ENCODE measurements at places on chromosomes 11 and 22. TPM values are rescaled to one million over a fixed set of nuclear protein-coding genes. Genes with fewer than 3 reads are reported as not detected.

DNA sequence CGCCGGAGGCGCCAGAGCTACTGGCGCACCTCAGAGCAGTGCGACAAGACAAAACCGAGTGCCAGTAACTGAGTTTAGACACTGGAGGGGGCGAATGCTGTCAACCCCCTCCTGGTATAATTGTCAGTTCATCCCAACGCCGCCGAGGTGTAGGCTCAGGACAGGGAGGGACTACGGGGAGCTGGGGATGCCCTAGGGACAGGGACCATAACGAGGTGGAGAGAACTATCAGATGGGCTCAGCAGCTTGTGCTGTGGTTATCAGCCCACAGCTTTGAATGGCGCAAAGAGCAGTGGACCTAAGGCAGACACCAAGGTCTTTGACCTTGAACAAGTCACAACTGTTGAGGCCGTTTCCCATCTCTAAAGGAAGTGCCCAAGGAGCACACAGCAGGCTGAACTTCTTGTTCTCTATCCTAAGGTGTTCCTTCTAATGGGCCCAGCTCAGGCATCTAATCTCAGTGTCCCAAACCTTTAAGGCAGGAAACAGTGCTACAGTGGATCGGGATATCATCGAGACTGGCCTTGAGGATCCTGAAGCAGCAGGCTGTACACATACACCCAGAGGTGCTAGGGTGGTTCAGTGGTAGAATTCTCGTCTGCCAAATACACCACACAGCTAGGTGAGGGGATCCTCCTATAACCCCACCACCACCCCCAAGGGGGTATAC, 958 bp upstream of the TUT1 start:
- DNase-seq: no peak

FREY1 gene
- total RNA-seq: 3.2 TPM

- no peak for DNase-seq
Observed at GRCh38 chr11:64923151-64923661, 1.3 kb upstream of the PPP2R5B start.

- no peak for DNase-seq
Observed at GRCh38 chr11:109267293-109268095, 154.5 kb upstream of the C11orf87 start.

DNA sequence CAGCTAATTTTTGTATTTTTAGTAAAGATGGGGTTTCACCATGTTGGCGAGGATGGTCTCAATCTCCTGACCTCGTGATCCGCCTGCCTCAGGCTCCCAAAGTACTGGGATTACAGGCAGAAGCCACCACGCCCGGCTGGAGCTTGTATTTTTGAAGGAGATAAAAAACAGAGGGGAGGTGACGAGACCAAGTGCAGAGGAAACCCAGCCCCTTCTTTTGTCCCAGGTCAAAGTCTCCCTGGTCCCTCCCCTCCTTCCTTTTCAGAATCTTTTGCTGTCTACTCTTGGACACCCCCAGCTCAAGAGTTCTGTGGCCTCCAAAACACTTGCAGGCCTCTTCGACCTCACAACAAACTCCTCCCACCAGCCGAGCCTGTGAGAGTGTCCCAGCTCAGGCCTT, 12.2 kb upstream of the TMEM184B start:
- DNase-seq: no peak

IL10RA gene
- total RNA-seq: 9.8 TPM

POLR2L gene
- total RNA-seq: 96.7 TPM

PDE3B gene
- total RNA-seq: 17.3 TPM

DNA sequence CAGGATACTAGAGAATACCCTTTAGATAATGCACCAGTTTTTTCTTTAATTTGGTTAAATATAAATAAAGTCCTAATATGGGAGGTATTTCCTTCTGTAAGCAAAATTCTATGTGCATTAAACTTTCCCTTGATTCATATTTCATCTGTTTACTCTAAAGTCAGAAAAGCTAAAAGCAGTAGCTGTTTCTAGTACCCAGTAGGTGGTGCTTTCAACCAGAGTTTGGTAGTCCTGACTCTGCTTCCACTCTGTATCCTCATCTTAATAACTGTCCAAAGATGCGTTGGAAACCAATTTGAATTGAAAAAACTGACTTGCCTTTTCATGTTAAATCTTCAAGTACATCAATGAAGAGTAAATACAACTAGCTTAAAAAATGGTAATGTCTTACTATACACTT, 1065.2 kb downstream of the JRKL start:
- DNase-seq: no peak

PATE4 gene
- not detected for total RNA-seq

DNA sequence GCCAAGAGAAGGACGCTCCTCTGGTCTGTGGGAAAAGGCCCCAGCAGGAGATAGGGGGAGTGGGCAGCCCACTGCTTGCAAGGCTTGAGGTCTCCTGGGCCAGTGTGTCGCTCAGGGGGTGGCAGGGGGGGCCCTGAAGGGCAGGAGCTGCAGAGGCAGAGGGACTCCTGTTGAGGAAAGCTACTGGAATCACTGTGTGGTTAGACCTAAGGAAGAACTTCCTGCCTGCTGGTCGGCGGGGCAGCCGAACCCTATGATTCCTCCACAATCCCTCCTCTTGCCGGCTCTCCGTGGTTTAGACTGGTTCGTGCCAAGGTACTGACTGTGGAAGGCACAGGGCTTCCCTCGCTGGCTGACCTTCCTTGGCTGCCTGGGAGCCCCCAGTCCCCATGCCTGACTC, 6.2 kb downstream of the GP1BB start:
- no peak for DNase-seq

DNA sequence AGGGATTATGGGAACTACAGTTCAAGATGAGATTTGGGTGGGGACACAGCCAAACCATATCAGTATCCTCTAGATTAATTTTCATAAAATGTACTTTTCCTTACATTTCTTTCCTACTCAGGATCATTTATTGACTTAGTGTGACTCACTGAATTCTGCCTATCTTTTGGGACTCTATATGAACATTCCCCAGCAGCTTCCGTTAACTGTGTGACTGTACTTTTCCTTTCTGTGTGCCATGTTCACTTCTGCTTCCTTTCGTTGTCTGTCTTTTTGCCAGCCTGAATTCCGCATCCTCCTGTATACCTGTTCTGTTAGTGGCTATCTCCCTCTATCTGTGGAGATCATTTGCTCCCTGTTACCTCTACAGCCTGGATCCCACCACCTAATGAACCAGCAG, 48.8 kb downstream of the SPECC1L start:
- DNase-seq: no peak

- DNase-seq: no peak
Observed at GRCh38 chr11:114326151-114326550, 30.0 kb downstream of the NNMT start.

C11orf91 gene
- total RNA-seq: not detected

DNA sequence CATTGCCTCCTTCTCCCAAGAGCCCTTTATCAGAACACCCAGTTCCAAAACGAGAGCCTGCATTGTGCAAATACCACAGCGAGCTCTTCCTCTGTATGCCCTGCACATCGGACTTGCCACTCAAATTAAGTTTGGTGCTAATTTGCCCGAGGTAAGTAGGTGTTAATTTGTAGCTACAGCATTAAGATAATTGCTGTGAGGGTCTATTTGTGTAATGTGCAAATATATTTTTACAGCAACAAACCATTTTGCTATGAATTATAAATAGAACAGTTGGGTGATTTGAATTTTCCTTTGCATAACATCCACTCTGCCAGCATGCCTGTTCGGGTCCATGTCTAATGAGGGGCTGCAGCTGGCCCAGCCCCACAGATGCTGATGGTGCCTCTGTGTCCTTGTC, 8.1 kb downstream of the ARHGAP8 start:
- DNase-seq: no peak

GRCh38 chr11:43074810-43075209, 237.0 kb upstream of the API5 start:
- DNase-seq: no peak

- no peak for DNase-seq
Observed at GRCh38 chr22:47610764-47611163, 848.3 kb downstream of the TBC1D22A start.

DNA sequence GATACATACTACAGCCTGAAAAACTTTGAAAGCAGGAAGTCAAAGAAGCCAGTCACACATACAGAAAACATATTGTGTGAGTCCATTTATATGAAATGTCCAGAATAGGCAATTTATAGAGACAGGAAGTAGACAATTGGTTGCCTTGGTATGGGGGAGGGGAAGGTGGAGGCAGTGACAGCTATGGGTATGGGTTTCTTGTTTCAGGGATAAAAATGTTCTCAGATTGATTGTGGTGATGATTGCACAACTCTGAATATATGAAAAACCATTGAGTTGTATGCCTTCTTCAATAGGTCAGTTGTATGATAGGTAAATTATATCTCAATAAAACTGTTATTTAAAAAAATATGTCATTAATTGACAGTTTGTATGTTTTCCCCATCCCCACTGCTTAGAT, 137.6 kb downstream of the SNX19 start:
- no peak for DNase-seq

- DNase-seq: no peak
Observed at GRCh38 chr11:72162891-72163492, 27.5 kb downstream of the FOLR3 start.

GRCh38 chr11:71364176-71364671, 84.0 kb downstream of the DHCR7 start:
- no peak for DNase-seq

GRCh38 chr11:67398661-67399563, 2.7 kb downstream of the PPP1CA start:
- no peak for DNase-seq

GRCh38 chr11:74312326-74312725, 886 bp upstream of the P4HA3 start:
- DNase-seq: no peak

DNA sequence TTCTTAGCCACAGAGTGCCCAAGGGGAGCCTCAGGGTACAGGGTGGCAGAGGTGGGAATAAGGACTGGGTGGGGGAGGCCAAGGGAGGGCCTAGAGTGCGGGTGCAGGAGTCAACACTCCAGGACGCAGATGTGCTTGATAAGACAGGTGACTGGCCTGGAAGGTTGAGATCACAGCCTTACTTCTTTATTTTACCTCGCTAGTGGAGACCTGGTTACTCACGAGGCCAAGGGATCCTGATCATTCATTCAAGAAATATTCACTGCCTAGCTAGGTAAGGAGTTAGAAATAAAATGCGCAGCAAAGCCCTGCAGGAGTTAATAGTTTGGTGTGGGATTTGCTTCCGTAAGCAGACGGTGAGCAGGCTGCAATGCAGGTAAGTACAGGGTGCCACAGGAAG, 13.2 kb upstream of the PEX26 start:
- no peak for DNase-seq

SERHL2 gene
- total RNA-seq: 16.7 TPM

GRCh38 chr11:16310943-16311342, 45.4 kb downstream of the SOX6 start:
- DNase-seq: no peak

GRCh38 chr11:21446939-21447590, 745.8 kb upstream of the ANO5 start:
- DNase-seq: no peak

All from breast epithelium (tissue), 4 donors.